Activated CD8-positive, alpha-beta memory T cell treated with anti-CD3 and anti-CD28 coated beads for 1 hour (primary cell): ENCODE measurements at places on chromosomes 7 and 10.

GRCh38 chr7:140593672-140593982, 47.0 kb downstream of the DENND2A start:
- DNase-seq, result no peak

DNA sequence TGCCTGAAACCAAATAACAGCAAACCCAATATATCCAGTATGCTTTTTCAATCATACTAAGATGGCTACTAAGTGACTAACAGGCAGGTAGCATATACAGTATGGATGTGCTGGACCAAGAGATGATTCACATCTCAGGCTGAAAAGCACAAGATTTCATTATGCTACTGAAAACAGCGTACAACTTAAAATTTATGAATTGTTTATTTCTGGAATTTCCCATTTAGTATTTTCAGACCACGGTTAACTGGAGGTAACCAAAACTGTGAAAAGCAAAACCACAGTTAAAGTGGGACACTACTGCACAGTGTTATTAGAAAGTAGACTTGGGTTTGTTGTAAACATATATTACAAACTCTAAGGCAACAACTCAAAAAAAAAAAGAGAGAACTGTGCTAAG, 91.5 kb downstream of the KMT2C start:
- no peak for DNase-seq

- no peak for DNase-seq
Measured at GRCh38 chr7:55548295-55548731, 24.0 kb downstream of the VOPP1 start.

GRCh38 chr7:157013602-157014549, 3.4 kb upstream of the MNX1 start:
- no peak for DNase-seq

DNA sequence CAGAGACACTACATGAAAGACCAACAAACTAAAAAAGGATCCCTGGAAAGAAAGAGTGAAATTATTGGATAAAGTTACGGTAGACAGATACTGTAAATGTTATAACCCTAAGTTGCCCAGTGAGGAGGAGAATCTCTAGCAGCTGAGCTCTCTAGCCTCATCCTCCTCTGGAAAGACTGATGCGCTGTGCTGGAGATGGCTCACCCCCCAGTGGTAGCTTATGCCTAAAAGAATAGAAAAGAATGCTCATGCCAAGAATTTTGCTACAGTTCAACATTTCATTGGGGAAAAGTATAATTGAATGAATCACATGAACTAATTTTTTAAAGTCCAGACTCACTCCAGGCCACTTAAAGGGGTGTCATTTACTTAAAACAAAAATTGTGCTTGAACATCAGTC, 50.8 kb upstream of the RNF32 start:
- DNase-seq, result no peak

DNA sequence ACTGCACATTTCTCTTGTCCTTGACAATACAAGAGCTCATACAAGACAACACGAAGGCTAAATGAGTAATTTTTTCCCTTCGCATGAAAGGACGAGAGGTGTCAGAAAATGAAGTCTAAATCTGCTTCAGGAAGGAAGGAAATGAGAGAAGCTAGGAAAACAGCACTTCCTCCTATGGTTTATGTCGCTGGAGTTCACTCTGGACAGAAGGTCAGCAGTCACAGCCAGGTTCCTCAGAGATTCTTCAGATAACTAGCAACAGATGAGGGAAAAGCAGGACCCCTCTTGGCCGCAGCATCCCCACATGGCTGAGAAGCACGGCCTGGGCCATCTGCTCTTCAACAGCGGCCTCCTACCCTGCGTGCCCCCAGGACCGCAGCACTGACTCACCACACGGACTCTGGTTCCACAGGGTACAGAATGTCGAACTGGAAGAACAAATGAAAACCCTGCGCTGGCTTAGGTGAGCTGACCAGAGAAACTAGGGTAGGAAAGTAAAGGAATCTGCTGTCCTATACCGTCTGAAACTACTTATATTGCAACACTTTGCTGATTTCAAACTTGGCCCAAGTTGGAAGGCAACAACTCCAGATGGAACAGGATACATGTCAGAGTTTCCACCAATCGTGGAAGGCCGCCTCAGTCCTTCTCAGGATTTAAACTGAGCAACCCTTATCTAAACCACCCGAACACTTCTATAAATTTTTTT, 26.3 kb downstream of the DNMBP start:
- no peak for DNase-seq

- no peak for DNase-seq
Measured at GRCh38 chr7:11005202-11005601, 31.5 kb downstream of the PHF14 start.

DNA sequence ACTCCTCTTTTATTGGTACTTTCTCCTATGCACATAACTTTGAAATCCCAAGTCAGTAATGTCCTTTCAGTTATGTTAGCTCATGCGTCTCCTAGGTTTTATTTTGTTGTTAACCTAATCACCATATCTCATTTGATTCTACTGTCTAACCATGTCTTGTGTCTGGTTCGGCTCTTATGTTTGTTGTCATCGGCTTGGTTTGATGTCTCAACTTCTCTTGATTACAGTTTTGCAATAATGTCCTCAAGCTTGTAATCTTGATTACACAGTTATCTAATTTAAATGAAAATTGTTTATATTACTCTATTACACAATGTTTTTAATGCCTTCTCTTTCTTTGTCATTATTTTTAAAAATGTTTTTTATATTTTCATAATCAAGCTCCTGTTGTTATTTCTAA, 35.9 kb upstream of the SEMA3A start:
- no peak for DNase-seq

GRCh38 chr10:123109466-123109865, 26.3 kb upstream of the HMX3 start:
- DNase-seq, result no peak

DNA sequence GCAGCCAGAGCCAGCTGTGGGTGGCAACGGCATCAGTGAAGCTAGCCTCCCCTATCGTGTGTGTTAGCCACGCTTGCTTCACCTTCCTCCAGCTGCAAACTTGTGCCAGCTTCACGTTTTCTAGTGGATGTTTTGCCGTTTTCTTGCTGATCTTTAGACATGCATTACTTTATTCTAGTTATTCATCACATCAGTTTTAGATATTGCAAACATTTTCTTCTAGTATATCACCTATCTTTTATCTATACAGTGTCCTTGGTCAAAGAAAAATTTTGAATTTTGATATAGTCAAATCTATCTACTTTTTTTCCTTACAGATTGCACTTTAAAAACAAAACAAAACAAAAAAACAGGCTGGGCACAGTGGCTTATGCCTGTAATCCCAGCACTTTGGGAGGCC, 6.7 kb upstream of the PAPOLB start:
- no peak for DNase-seq

GRCh38 chr7:55078465-55079372, 59.9 kb downstream of the EGFR start:
- no peak for DNase-seq

- DNase-seq, result no peak
Measured at GRCh38 chr10:14025283-14026189, 305.2 kb downstream of the FRMD4A start.

- no peak for DNase-seq
Measured at GRCh38 chr7:107684947-107685463, 24.4 kb downstream of the SLC26A4 start.

- no peak for DNase-seq
Measured at GRCh38 chr10:128812000-128812399, 655.0 kb upstream of the MGMT start.

DNA sequence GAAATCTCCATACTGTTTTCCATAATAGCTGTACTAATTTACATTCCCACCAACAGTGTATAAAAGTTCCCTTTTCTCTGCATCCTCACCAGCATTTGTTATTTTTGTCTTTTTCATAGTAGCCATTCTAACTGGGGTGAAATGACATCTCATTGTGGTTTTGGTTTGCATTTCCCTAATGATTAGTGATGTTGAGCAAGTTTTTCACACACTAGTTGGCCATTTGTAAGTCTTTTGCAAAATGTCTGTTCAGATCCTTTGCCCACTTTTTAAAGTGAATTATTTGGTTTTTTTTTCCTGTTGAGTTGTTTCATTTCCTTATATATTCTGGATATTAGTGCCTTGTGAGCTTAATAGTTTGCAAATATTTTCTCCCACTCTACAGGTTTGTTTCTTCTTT, 101.0 kb upstream of the NFE2L3 start:
- no peak for DNase-seq

- no peak for DNase-seq
Measured at GRCh38 chr7:137669706-137670105, 177.1 kb downstream of the DGKI start.

GRCh38 chr7:117323851-117324711, 1.2 kb upstream of the WNT2 start:
- no peak for DNase-seq

- DNase-seq, result no peak
Measured at GRCh38 chr10:30488316-30488715, 54.3 kb downstream of the MAP3K8 start.

GRCh38 chr7:23662984-23663313, 17.1 kb upstream of the FAM221A start:
- no peak for DNase-seq

DNA sequence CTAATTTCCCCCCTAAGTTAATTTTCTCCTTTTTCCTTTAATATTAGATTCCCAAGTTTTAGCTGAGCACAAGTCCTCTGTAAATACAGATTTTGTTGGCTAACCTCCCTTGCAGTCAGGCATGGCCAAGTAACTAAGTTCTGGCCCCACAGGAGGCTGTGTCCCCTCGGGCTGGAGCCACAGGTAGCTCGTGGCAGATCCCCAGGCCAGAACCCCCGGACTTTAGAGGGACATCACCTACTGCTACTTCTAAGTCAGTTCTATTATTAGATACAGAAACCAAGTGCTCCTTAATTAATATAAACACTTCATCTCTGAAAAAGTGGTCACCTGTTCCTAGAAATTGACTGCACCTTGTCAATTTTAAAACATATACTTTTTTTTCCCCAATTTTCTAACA, 46.1 kb upstream of the NCAPG2 start:
- DNase-seq, result no peak

DNA sequence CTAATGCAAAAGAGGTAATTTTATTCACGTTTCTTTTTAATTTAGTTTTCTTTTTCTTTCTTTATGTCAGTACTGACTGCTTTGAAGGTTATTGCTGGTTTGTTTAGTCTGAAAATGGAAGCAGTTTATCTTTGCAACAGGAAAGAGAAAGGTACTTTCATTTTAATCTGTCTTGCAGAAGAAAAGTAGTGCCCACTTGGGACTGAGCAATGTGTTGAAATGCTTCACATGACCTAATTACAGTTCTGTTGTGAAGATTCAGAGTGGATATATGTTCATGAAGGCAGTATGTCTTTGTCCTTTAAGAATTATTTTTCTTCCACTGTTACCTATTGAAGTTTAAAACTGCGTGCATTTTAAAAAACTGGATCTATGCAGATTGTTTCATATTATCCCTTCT, 80.1 kb downstream of the ANKIB1 start:
- DNase-seq, result no peak

GRCh38 chr10:47151920-47152319, 148.1 kb upstream of the GDF10 start:
- DNase-seq, result no peak

DNA sequence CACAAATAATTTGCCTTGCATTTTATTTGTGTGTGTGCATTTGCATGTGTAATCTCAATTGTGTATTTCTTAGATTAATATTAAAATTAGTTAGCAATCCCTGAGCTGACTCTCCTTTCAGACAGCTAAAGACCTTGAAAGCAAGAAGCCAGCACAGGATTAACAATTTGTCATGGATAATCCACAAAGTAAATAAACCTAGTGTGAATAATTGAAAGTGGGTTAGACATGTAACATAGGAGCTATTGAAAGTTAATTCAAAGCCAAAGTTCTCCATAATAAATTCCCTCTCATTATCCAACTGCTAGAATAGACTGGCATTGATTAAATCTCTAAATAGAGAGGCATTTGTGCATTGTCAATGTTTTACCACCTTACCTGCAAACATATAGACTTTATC, 326.1 kb downstream of the PLXDC2 start:
- DNase-seq, result no peak

- no peak for DNase-seq
Measured at GRCh38 chr10:132965411-132966057, 23.2 kb upstream of the CFAP46 start.

DNA sequence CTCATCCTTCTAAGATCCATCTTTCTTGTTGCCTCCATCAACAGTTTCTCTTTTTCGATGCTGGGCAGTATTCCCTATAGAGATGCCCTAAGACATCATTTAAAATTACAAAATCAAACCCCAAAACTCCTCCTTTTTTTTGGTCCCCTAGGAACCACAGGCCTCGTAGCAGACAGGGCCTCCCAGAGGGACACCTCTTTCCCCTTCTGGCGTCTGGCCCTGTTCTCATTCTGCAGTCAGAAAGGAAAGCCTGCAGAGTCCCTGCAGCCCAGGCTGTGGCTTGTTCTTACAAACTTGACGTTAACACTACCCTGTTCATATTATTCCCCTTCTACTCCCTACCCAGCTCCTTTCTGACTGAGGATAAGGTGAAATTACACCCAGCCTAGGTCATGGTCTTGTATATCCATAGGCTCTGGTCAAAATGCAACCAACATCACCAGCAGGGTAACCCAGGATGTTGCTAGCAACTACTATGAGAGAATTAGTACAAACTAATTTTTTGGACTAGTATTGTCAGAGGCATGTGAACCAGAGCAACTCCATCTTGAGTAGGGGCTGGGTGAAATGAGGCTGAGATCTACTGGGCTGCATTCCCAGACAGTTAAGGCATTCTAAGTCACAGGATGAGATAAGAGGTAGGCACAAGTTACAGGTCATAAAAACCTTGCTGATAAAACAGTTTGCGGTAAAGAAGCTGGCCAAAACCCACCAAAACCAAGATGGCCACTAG, 3.5 kb upstream of the EPHA1 start:
- DNase-seq, result no peak

- DNase-seq, result no peak
Measured at GRCh38 chr10:5108658-5109416, 14.6 kb downstream of the AKR1C3 start.

DNA sequence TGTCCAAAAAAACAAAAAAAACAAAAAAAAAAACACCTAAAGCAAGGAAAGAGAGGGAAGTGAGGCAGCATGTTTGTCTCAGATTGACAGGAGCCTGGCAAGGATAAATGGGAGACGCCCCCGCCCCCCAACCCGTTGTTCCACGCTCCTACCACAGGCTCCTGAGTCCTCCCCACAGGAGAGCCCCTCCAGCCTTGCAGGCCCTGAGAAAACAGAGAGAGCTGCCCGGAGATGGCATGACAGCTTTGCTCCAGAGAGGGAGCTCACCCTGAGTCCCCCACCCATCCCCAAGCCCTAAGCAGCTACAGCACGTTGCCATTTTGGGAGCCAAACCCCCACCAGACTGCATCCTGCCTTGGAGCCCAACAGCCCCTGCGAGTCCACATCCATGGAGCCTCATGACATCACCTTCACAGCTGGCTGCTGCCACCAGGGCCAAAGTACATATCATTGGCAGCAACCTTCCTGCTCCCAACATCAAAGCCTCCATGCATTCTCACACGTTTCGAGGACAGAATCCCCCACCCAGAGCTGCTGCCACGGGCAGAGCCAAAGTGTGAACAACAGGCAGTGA, 1283.3 kb downstream of the TYW1 start:
- no peak for DNase-seq

DNA sequence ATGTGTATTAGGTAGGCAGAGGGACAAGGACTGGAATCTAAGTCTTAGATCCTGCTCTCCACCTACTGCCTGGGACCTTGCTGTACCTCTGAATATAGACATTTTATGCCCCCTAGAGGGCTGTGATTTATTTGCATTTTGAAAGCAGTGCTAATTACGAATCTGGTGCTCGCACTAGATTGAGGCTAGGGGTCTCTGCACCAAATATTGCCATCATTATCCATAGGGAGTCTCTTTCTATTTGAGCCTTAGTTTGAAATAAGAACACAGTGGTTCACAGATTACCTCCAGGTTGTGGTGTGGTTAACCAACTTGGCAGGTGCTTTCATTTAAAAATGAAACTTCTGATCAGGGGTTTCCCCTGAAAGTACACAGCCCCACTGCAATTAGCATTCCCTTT, 41.8 kb downstream of the CNNM1 start:
- no peak for DNase-seq
